ENCODE measurements at places on chromosomes 16 and 17.

GRCh38 chr17:67813803-67814180, 11.5 kb upstream of the BPTF start:
- no peak for DNase-seq

- no peak for DNase-seq
Observed at GRCh38 chr16:84964386-84965128, 46.8 kb downstream of the ZDHHC7 start.

DNA sequence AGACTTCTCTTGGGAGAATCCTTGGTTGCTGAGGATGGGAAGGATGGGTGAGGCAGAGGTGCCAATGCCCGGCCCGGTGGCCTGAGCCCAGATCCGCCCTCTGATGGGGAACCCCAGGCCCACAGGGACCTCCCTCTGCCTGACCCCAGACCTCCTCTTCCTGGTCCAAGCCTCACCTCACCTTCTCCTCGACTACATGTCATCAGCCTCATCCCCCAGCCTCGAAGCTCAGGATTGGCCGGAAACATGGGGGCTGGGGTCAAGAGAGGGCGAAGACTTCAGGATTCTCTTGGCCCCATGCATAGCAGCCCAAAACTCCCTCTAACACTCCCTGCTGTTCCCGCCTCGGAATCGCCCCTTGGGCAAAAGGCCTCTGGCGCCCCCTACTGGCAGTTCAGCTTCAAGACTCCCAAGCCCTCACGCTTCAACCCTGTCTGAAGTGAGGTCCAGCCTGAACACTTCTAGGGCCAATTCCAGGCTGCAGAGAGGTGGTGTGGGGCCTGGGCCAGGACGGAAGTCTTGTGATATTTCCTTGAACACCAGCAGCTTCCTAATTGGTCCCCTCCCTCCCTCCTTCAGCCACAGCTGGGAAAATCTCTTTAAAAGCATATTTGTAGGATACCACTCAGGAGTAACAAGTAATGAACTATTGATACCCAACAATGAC, 47.2 kb downstream of the ARHGAP27 start:
- no peak for DNase-seq

GRCh38 chr17:48244121-48244711, 136.7 kb downstream of the SNX11 start:
- DNase-seq, result no peak

DNA sequence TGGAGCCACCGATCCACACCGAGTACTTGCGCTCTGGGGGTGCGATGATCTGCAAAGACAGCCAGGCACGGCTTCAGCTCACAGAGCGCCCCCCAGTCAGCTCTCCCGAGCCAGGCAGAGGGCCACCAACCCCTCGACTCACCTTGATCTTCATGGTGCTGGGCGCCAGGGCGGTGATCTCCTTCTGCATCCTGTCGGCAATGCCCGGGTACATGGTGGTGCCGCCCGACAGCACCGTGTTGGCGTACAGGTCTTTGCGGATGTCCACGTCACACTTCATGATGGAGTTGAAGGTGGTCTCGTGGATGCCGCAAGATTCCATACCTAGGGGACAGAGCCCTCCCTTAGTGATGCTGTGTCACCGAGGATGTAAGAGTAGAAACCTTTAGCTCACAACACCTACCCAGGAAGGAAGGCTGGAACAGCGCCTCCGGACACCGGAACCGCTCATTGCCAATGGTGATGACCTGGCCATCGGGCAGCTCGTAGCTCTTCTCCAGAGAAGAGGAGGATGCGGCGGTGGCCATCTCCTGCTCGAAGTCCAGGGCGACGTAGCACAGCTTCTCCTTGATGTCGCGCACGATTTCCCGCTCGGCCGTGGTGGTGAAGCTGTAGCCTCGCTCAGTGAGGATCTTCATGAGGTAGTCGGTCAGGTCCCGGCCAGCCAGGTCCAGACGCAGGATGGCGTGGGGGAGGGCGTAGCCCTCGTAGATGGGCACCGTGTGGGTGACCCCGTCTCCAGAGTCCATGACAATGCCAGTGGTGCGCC, 1.6 kb downstream of the ACTG1 start:
- no peak for DNase-seq

DNA sequence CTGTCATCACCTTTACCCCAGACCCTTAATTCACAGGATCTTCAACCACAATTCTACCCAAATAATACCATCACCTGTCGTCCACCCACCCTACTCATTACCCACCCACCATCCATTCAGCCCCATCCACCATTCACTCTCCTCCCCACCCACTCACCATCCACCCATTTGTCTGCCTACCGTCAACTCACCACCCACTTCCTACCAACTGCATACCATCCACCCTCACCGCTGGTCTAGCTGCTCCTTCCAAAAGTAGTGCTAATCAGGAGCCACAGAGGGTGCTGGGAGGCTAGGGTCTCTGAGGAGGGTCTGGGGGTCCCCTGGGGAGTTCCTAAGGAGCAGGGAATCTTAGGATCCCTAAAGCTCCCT, 12.0 kb upstream of the IGFBP4 start:
- no peak for DNase-seq

- DNase-seq, result no peak
Observed at GRCh38 chr17:47649972-47650524, 329 bp downstream of the KPNB1 start.

DNA sequence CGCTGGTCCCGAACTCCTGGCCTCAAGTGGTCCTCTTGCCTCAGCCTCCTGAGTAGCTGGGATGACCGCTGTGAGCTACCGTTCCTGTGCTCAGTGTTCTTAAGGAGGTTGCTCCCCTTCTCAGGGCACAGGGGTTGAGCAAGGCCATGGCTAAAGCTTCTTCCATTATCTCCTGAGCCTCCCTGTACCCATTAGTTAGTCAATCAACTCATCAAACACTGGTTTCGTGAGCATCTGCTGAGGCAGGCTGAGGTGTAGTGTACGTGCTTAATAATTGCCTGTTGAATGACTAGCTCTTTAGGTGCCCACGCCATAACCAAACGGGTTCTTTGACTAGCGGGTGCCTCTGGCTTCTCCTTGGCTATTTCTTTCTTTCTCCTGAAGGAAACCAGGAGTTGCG, 11.7 kb downstream of the SGCA start:
- no peak for DNase-seq

GRCh38 chr16:78133919-78134318, 34.5 kb downstream of the WWOX start:
- DNase-seq, result no peak

- no peak for DNase-seq
Observed at GRCh38 chr16:87744750-87745514, 20.9 kb downstream of the KLHDC4 start.

- no peak for DNase-seq
Observed at GRCh38 chr17:12790249-12791106, 1.2 kb downstream of the ARHGAP44 start.

DNA sequence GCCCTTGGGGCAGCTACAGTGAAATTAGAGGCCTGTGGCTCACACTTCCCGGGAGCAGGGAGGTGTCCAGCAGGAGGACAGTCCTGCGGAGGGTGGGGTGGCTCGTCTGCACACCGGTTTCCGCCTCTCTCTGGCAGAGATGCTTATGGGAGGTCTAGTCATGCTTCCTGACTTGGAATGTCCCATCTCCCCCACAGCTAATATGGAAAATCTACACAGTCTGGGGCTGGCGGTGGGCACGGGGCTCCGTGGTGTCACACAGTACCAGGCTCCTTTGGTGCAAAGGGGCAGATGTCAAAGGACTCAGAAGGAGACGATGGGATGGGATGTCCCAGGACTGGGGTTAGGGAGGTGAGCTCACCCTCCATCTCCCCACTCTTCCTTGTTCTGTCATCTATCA, 44.1 kb upstream of the DOC2B start:
- no peak for DNase-seq

DNA sequence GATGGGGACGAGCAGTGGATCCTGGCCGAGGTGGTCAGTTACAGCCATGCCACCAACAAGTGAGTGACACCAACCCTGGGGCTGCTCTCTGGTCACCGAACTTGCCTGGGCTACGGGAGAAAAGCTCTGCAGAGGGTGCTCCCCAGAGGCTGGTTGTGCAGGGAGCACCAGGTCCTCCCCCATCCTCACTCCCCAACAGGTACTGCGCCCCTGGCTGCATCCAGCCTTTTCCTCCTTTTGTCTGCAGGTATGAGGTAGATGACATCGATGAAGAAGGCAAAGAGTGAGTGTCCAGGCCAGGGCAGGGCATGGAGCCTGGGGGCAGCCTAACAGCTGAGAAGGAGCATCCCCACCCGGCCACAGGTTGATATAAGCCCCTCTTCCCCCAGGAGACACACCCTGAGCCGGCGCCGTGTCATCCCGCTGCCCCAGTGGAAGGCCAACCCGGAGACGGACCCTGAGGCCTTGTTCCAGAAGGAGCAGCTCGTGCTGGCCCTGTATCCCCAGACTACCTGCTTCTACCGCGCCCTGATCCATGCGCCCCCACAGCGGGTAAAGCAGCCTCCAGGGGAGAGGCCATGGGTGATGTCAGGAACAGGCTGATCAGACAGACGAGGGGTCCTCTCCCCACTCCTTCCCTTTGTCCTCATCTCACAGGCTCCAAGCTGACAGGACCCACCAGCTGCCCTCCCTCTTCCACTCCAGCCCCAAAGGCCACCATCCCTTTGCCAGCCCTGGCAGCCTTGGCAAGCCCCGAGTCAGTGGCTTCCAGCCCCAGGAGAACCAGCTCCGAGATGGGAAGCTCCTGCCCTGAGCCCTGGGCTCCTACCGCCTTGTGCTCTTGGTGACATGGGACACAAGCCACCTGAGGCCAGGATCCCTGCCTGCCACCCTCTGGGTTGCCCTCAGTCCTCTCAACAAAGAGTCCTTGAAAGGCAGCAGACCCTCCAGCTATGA, 6.2 kb downstream of the SULT1A2 start:
- DNase-seq, result no peak

GRCh38 chr16:30349675-30350074, 5.4 kb downstream of the CD2BP2 start:
- DNase-seq, result no peak

GRCh38 chr17:36808180-36808661, 129.1 kb upstream of the LHX1 start:
- DNase-seq, result no peak

- no peak for DNase-seq
Observed at GRCh38 chr17:64449545-64449944, 630 bp downstream of the MILR1 start.

DNA sequence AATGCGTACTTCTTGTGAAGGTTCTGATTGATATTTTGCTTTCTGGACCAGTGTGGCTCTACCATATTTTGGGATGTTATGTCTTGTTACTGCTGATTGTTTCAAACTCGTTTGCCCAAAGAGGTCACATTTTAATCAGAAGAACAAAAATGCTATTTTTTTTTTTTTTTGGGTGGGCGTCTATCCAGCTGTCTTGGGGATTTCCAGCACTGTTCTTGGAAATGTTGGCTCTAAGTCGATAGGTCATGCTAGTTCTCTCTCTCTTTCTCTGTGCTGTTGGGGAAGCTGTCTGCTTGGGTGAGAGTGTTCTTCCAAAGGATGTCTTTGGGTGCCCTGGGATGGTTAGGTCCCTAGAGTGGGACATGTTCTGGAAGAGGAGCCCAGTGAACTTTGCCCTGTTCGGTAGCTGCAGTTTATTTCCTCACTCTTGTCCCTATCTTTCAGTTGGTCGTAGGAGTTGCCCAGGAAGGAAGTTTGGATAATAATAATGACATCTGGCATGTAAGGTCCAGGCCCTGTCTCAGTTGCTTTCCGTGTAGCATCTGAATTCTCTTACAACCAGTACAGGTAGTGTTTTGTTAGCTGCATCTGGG, 2.9 kb downstream of the IRF8 start:
- DNase-seq, result no peak

GRCh38 chr16:74100395-74101326, 196.0 kb upstream of the PSMD7 start:
- DNase-seq, result no peak

- no peak for DNase-seq
Observed at GRCh38 chr16:17177959-17178905, 292.5 kb downstream of the XYLT1 start.

GRCh38 chr16:15644267-15644961, 1.5 kb upstream of the MARF1 start:
- DNase-seq, result no peak

DNA sequence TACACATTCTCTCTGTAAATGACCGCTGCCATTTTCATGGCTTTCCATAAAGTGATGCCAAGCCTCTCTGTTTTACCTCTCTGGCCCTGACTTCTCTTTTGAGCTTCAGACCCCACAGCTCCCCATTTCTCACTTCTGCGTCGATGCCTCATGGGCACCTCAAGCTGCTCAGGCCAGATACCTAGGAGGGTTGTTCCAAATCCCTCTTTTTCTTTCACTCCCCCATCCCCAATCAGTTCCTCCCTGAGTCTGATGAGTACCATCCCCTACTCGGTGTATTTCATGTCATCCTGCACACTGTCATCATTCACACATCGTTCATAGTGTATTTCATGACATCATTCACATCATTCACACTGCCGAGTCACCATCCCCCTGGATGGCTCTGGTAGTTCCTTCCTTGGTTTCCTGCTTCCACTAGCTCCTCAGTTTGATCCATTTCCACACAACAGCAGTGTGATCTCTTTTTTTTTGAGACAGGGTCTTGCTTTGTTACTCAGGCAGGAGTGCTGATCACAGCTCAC, 43.1 kb downstream of the NTN1 start:
- no peak for DNase-seq

- DNase-seq, result no peak
Observed at GRCh38 chr17:81478119-81478518, 34.5 kb downstream of the ACTG1 start.

GRCh38 chr16:49763826-49764225, 92.1 kb downstream of the ZNF423 start:
- DNase-seq, result no peak

DNA sequence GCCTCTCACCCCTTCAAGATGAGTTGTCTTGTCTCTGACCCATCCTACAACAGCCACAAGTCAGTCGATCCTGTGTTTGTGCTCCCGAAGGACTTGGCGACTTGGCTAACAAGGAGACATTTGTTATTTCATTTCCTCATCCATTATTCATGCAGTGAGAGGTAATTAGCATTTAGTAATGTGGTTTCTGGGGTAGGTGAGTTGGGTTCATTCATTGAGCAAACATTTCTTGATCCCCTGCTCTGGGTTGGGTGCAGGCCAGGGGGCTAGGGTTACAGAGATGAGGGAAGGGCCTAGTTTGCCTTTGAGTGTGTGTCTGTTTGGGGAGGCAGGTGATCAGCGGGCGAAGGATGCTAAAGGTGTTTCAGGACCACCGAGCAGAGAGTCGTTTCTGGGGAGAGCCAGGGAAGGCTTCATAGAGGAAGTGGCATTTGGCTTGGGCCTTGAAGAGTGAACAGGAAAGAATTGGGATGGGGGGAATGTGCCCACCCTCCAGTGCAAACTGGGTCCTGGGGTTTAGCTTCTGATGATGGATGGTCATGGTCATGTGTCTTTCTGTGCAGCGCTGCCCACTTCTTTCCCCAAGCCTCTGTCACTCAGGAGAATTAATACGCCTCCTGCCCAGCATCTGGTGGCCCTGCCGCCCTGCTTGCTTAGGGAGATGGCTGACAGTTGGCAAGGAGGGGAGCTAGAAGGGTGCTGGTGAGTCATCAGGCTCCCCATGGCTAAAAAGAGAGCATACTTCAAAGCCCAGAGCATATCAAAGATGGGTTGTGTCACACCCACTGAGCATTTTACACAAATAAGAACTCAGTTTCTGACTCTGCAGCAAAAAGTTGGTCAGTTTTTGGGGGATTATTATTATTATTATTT, 38.5 kb downstream of the MSI2 start:
- no peak for DNase-seq

GRCh38 chr17:36941265-36942010, 4.2 kb downstream of the LHX1 start:
- no peak for DNase-seq

GRCh38 chr17:9072696-9073339, 51.5 kb downstream of the NTN1 start:
- no peak for DNase-seq

Data from iPS DF 19.7 (cell line).